ENCODE measurements at places on chromosomes 2 and 18.

DNA sequence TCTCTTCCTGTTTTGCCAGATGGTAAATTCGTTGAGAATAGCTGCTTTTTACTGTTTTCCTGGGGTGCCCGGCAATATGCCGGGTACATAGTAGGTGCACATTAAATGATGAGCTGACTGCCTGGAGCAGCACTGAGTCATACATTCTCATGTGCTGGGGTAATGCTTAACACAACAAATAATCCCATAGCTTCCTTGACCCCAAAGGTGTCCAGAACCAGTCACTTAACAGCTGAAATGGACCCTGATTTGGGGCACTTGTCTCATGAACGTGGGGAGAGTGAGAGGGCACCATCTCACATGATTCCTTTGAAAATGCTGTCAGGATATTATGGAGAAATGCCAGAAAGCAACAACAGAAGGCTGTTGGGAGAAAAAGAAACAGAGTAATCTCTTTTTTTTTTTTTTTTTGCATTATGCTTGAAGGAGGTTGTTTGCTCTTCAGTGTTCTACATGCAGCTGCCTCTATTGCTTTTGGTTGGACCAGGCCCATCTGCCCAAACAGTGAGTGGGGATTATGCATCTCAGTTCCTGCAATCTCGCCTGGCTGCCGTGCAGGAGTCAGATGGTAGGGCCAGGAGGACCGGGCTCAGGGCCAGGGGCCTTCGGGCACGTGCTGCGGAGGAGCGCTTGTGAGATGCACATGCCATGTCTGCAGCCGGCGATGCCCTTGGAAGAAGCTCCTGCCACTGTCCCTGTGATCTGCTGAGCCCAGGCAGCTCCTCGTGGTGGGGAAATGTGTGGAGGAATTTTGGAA, 162.1 kb downstream of the SH3RF3 start:
- peak; percentile 1 for DNase-seq

- no peak for DNase-seq
Observed at GRCh38 chr2:134146620-134147019, 107.3 kb upstream of the MGAT5 start.

- no peak for DNase-seq
Observed at GRCh38 chr2:180655842-180656454, 324.5 kb upstream of the UBE2E3 start.

- no peak for DNase-seq
Observed at GRCh38 chr2:113060396-113060795, 1.4 kb downstream of the IL36RN start.

DNA sequence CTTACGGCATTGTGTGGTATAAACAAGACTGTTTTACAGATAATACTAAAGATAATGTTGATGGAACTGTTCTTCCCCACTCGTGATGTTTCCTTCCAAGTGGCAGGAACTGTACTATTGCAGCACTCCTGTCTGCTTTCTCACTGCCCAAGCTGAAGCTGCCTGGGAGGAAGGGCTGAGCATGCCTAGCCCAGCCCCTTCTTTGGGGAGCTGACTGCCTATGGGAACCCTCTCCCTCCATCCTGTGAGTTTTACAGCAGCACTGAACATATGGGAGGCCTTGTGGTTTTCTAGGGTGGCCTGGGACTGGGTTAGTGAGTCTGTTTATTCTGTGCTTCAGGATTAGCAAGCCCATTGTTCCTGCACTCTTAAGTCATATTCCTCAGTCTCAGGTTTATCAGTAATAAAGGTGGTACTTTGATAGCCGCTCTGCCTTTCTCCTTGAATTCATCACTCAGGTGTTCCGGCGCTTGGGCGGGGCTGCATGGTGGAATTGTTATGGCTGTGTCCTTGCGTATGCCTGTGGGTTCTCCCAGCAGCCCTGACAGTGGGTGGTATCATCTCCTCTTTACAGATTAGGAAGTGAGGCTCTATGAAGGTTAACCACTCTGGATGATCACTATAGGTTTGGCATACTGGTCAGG, 379.7 kb downstream of the PTPRM start:
- DNase-seq: no peak

DNA sequence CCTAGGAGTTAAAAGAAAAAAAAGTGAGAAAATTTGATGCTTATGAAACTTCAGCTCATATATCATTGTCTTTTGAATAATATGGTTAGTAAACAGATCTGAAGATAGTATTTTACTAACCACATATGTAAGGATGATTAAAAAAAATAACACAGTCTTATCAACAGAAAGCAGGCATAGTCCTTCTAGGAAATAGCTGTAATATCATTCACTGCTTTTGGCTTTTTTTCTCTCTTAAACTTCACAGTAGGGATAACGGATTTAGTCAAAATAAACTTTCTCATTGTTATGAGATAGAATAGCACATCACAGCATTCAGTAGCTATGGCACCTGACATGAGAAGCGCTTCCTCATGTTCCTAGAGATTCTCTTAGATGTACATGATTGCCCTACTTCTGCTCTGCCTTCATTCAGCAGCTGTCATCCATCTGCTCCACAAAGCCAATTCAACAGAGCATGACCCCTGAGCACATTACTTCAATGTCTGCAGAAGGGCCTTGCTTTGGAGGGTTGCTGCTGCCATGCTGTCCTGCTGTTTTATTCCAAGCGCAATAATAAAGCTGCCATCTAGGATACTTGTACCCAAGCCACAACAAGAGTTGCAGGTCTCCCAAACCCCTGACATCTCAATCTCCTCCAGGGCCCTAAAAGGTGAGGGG, 67.0 kb downstream of the TTC21B start:
- DNase-seq: no peak

- DNase-seq: peak; percentile 92
Observed at GRCh38 chr2:159614534-159615366, 1.6 kb downstream of the BAZ2B start.

GRCh38 chr2:239902749-239903201, 122.4 kb downstream of the NDUFA10 start:
- DNase-seq: no peak

DNA sequence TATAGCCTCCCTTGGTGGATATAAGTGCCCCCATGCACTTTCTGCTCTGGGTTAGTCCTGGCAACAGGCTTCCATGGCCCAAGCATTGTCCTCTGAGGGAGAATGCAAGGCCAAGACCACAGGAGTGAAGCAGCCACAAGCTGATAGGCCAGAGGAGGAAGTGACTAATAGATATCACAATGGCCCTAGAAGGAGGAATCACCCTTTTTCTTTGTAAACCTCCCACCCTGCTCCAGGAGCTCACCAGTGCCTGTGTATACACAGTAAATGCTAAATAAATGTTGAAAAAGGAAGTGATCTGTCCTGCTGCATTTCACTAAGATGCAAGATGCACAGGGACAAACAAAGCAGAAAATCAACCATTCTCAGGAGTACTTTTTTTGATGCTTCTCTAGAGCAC, 49.7 kb upstream of the ABCA12 start:
- DNase-seq: no peak

DNA sequence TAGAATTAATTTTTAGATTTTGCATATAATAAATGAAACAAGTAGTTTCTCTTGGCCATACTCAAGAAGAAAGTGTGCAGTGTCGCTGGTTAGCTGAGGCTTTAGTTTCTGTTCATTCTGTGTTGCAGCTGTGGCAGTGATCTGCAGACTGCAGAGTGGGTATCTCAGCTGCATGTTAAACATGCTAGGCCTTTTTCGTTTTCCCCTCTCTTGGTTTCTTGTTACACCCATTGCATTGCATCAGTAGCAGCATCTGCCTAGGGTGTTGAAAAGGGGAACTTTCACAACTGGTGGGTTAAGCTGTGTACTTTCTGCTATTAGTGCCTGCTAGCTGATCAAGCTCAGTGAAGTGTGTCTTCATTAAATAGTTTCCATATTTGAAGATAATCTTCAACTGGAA, 51.3 kb downstream of the ACSL3 start:
- no peak for DNase-seq

DNA sequence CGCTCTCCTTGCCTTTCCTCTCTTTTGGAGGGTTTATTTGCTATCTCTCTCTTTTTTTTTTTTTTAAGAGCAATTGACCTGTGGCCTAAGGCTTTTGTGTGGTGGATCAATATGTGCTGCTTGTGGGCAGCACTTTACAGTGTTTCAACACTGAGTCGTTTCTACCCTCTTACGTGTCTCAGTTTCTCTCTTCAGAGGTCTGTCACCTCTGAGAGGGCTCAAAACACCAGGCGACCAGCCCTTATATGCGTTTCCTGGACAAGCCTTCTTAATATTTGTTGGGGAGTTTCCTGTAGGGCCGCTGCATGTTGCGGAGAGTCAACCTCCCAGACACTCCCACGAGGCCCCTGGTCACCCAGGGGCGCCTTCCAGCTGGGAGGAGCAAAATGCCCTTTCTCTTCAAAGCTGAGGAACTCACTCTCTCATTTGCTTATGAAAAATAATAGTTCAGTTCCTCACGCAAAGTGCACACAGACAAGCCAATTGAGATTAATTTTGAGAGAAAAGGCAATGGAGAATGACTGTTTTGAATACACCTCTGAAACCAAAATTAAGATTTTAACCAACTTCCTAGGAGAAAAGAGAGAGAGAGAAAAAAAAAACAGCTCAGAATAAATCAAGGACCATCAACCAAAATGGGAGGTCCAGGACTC, 96.3 kb upstream of the B3GNT2 start:
- DNase-seq: no peak

DNA sequence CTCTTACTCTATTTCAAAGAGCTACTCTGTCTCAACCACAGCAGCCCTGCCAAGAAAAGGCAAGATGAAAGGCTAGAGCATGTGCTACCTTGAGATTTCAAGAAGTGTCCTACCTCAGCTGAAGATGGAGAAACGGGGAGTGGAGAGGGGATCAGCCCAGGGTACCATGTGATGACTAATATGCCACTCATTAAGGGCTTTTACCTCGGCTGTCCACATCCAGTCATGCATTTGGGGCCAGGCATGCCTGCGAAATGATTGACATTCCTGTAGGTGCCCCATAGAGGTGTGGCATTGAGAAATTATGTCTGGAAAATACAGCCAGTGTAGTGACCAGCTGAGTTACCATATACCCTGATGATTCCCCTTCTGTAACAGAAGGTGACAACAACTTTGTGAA, 96.1 kb downstream of the NRP2 start:
- DNase-seq: no peak

GRCh38 chr2:65583061-65583460, 150.7 kb upstream of the SPRED2 start:
- DNase-seq: no peak

GRCh38 chr18:25019931-25020330, 332.0 kb downstream of the ZNF521 start:
- DNase-seq: no peak

DNA sequence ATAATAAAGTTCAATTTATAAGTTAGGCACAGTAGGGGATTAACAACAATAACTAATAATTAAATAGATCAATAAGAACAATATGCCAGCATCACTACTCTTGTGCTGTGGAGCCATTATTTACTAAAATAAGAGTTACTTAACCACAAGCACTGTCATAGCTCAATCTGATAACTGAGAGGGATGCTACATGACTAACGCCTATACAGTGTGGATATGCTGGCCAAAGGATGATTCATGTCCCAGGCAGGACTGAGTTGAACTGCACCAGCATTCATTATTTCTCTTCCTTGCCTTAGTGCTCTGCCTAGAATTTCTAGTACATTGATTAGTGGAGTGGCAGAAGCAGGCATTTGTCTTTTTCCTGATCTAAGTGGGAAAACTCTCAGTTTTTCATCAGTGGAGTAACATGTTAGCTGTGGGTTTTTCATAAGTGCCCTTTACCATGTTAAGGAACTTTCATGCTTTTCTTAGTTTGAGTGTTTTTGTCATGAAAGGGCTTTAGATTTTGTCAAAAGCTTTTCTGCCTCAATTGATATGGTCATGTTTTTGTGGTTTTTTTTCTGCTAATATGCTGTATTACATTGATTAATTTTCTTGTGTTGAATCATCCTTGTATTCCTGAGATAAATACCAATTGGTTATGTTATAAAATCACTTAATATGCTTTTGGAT, 21.7 kb downstream of the KIAA1328 start:
- no peak for DNase-seq

GRCh38 chr2:241030883-241031282, 32.5 kb downstream of the SNED1 start:
- no peak for DNase-seq

GRCh38 chr2:38690499-38691420, 24.8 kb downstream of the GALM start:
- no peak for DNase-seq

DNA sequence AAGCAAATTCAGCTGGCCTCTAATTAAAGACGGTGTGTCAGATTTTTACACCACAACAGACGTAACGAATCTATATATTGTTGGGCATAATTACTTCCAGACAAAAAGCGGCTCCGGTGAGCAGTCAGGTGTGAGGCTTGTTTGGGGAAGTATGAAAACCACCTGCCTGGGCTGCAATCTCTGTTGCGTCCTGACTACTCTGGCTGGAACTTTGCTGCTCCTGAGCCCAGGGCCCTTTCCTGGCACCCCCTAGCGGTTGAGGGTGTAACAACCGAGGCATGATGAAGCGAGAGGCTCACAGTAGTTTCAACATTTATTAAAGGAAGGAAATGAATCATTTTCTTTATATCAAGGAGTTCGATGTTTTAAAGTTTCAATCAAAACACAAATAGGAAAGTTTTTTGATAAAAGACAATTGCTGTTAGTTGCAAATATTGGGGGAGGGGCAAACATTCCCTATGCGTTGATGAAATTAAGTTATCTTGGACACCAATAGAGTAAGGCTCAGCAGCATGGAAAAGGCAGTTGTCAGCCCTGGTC, 10.6 kb upstream of the ITGB6 start:
- peak; percentile 12 for DNase-seq

DNA sequence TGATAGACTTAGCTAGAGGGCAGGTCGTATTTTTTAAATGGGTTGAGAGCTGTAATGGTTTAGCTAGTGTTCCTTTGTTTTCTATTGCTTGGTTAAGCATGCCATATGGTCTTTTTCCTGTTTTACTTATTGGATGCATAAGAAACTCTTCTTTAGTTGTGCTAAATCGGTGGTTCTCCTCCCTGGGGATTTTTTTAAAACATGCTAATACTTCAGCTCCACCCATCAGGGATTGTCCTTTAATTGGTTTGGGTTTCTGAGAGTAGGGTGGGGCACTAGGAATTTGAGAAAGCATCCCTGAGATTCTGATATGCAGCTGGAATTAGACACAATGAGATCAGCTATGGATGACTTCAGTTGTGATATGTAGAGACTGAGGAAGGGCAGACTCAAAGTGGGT, 497.2 kb downstream of the THSD7B start:
- no peak for DNase-seq

Measured in NCI-H1105 treated with DMSO at 0.1 percent for 48 hours (cell line).